ENCODE measurements at places on chromosomes 11 and 22.
A peak's percentile ranks its signal among the peaks of the same experiment; 100 is the strongest.

DNA sequence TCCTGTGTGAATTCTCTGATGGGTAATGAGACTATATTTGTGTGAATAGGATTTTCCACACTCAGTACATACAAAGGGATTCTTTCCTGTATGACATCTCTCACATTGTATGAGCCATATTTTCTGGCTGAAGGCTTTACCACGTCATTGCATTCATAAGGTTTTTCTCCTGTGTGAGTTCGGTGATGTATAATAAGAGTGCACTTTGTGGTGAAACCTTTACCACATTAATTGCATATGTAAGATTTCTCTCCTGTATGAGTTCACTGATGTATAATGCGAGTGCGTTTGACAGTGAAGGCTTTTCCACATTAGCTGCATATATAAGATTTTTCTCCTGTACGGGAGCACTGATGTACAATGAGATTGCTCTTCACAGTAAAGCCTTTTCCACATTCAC is 455.4 kb upstream of the CNTN5 start:
- DNase-seq = no peak

- DNase-seq = no peak
These were observed 81.5 kb upstream of the BID start for GRCh38 chr22:17855572-17856290.

DNA sequence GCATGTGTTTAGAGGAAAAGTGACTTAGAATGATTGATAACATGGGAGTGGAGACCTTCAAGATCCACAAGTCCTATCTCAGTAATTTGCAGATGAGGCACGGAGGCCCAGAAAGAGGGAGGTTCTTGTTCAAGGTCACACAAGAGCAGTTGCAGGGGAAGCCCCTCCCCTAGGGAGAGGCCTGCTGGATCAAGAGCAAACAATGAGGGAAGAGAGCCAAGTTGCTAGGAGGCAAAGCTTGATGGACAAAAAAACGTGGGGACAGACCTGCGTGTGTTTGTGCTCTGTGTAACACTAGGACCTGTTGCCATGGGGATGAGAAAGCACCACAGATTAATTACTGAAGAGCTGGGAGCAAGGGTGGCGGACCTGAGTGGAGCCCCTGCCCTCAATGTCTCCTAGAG is 6.4 kb upstream of the MFRP start:
- no peak for DNase-seq

- peak; percentile 22 for DNase-seq
These were observed 2.0 kb downstream of the PDGFB start for GRCh38 chr22:39242595-39243438.

DNA sequence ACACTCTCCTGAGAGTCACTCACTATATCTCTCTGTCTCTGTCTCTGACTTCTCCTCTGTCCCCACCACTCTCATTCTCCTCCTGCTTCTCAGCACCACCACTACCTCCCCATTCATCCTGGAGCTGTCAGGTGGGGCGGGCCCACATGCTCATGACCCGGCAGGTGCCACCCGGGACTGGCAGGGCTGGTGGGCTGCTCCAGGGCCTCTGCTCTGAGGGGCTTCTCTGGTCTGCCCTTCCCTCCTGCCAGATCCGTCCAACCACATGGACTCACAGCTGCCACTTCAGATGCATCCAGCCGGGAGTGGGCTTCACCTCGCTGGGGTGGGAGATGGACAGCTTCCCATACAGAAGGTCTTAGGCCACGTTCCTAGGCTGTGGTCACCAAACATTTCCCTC is 4.8 kb upstream of the EMID1 start:
- no peak for DNase-seq

DNA sequence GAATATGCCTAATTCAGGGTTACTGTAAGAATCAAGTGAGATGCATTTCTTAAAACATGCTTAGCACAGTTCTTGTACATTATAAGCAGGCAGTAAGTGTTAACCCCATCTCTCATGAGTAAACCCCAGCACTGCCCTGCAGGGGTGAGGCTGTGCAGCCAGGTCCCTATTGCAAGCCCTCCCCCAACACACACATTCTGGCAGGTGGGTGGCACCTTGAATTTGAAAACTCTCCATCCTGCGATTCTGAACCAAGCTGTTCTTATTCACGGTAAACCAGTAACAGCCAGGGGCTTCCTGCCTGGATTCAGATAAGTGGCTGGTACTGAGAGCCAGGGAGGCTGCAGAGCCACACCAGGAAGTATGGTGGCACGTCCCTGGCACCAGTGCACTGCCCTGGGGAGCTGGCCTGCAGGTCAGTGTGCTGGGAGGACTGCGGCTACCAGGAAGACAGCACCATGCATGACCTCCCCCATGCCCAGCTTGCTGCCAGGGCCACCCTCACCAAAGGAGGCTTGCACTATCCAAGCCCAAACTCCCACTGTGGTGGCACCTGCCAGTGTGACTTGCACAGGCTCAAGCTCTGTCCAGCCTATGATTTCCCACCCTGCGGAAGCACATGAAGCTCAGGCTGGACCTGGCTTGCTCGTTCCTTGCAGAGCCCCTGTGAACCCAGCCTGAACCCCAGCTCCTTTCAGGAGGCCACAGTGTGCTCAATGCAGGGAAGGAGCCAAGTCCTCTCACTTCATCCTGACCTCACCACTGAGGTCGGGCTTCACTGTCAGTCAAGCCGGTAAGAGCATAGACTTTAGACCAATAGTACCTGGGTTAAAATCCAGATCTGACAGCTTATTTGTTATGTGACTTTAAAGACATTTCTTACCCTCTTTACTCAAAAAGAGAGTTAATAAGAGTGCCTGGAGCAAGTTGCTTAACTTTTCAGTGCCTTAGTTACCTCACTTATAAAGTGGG is 88.1 kb downstream of the MICAL2 start:
- DNase-seq = no peak

GRCh38 chr11:1339066-1339675 is 29.7 kb upstream of the TOLLIP start:
- no peak for DNase-seq

GRCh38 chr11:81602508-81602907 is 1131.2 kb downstream of the FAM181B start:
- DNase-seq = no peak

DNA sequence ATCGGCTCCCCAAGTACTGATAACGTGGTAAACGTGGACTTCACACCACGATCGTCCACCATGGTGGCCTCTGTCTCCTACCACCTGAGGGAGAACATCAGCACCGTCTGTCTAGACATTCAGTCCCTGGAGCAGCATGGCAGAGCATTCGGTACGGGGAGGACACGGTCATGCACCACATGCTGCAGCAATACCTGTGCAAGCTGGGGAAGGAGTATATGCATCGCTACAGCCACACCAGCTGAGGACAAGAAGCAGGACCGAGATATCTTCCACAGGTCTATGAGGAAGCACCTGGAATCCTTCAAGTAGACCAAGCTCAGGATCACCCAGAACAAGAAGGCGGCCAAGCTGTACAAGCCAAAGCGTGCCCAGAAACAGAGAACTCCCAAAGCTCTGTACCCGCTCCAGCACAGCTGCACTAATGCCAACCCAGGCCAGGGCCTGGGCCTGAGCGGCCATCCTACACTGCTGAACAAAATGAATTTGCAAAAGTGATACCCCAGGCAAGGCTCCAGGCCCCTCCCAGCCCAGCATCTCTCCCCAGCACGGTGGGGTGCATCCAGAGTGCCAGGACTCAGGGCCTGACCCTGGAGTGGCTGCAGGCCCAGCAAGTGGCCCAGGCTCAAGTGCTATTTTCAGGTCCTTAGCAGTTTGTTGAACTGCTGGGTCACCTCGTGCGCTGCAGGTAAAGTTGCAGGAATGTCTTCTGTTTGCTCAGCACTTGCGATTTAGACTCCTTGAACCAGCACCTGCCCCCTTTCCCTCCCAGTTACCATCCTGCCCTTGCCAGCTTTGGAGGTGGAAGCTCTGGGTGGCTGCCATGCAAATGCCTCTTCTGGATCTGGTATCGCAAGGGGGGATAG is 119.3 kb upstream of the SERPIND1 start:
- DNase-seq = no peak

DNA sequence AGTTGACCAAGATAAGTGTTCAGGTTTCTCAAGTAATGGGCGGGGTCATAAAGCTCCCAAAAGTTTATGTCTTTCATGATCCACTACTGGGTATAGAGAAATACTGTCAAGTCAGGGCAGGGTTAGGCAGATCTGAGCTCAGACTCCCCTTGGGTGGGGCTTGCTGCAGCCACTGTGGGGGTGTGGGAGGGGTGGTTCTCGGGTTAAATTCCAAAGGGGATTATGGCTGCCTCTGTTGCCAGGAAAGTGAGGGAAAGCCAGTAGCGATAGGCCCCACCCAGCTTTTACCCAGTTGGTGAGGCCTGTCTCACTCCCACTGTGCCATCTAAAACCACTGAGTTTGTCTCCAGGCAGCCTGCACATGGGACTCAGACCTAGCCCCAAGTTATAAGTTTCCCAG is 37.8 kb downstream of the DLG2 start:
- DNase-seq = no peak

DNA sequence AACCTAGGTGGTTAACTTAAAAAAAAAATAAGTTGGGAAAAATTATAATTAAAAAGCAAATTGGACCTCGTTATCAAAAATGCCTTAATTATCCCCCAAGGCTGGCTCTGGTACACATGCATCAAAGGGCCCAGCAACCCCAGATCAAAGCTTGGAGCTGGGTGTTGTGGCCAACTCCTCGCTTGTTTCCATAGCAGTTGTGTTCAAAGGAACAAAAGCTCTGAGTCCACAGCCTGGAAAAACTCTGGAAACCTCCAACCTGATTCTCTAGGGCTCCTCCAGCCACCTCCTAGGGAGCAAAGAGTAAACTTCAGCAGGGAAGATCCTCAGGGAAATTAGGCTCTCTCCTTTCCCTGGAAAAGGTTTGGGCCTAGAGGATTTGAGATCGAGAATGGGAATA is 149.4 kb downstream of the NXPE2 start:
- DNase-seq = no peak

- no peak for DNase-seq
These were observed 393.7 kb downstream of the BRD1 start for GRCh38 chr22:49433717-49434611.

GRCh38 chr22:17873804-17874203 is 99.5 kb upstream of the BID start:
- DNase-seq = no peak

GRCh38 chr11:4798427-4799183 is 5.6 kb downstream of the OR52R1 start:
- no peak for DNase-seq

- no peak for DNase-seq
These were observed 31.2 kb upstream of the ATXN10 start for GRCh38 chr22:45640291-45640940.

- DNase-seq = no peak
These were observed 17.5 kb upstream of the SCGB1A1 start for GRCh38 chr11:62401356-62401755.

DNA sequence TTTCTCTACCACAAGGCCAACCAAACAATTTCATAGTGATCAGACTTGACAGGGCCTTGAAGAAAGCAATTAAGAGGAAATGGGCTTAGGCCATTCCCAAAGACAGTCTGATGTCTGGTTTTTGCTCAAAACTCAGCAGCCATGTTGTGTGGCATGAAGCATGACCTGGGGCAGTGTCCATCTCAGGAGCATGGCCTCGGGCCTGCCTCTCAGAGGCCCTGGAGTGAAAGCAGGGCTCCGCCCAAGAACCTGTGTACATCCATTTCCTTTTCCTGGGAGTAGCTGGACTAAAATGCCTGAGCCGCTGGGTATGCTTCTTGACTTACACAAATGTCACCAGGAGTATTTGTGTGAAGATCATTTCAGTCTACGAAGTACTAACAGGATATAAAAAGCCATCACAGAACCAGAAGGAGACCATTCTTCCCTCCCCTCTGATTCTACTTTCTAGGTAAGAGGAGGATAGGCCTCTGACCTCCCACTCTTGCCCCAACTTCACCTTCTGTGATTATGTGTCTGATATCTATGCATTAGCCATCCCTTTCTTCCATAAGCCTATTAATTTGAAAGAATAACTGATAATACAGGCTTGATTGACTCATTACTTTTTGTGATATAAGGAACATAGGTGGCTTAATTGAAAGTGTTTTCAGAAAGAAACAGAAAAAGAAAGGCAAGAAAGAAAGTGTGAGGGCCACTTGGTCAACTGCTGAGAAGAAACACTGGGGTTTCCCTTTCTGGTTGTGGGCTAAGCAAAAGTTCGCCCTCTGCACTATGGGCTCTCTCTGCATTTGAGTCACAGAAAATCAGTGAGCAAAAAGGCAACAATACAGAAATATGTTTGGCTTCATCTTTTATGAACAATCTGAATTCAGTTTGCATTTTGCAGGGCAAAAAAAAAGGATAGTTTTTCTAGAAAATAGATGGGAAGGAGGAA is 188.6 kb upstream of the MTMR2 start:
- no peak for DNase-seq

GRCh38 chr11:76972051-76972450 is 62.1 kb upstream of the B3GNT6 start:
- no peak for DNase-seq

DNA sequence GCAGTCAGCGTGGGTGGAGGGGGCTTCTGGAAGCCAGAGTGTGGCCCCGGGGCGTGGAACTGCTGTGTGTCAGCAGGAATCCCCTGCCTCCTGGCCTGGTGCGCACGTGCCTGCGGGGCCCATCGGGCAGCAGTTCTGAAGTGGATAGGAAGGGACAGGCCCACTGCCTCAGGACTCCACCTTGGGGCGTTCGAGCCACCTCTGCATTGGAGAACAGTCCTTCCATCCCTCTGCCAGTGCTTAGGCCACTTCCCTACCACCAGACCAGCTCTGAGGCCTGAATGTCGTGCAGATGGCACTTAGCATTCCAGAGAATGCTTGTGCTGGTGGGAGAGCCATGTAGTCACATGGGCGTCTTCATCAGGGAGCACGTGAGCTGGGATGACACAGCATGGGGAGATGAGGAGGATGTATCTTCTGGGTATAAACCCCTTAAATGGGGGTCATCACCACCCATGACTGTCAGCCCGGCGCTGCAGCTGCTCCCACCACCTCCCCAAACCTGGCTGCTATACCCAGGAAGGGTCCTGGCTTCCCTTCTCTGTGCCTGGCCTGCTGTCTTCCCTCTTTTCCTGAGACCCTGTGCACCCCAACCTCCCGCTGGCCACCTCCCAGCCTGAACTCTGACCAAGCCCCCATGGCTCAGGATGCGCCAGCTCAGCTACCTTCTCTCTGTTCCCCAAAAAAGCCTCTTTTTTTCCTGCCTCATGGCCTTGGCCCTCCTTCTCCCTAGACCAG is 9.7 kb downstream of the INCENP start:
- DNase-seq = no peak

- no peak for DNase-seq
These were observed 8.8 kb upstream of the CUL5 start for GRCh38 chr11:107999759-108000455.

GRCh38 chr11:113497066-113497910 is 22.1 kb upstream of the DRD2 start:
- no peak for DNase-seq

Measured in activated CD4-positive, CD25-positive, alpha-beta regulatory T cell (primary cell).